ENCODE measurements at places on chromosomes 2 and 18.
A peak's percentile ranks its signal among the peaks of the same experiment; 100 is the strongest.

GRCh38 chr2:100821255-100821910 is 1.4 kb downstream of the NPAS2 start:
- DNase-seq: no peak

- peak; percentile 77 for DNase-seq
These were observed 233.7 kb downstream of the METTL4 start for GRCh38 chr18:2337552-2338141.

DNA sequence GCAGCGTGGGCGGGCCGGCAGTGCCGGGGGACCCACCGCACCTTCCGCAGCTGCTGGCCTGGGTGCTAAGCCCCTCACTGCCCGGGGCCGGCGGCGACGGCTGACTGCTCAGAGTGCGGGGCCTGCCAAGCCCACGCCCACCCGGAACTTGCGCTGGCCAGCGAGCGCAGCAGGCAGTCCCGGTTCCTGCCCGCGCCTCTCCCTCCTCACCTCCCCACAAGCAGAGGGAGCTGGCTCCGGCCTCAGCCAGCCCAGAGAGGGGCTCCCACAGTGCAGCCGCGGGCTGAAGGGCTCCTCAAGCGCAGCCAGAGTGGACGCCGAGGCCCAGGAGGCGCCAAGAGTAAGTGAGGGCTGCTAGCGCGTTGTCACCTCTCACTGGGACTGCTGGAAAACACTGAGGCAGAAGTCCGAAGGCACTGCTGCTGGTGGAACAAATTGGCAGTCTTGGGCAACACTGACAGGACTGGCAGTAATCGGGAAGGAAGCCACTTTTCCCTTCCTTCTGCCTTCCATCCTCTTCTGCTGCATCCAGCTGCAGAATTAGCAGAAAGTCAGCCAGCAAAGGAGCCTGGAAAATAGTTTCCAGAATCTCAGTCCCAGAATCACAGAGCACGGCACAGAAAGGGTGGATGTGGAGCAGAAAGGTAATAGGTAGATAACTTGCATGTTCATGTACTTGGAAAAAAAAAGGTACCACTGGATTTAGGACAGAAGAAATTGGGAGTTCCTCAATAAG is 179.4 kb upstream of the FN1 start:
- DNase-seq: no peak

- no peak for DNase-seq
These were observed 182.5 kb downstream of the TCF4 start for GRCh38 chr18:55405475-55405874.

GRCh38 chr2:234558642-234559041 is 61.8 kb upstream of the ARL4C start:
- no peak for DNase-seq

DNA sequence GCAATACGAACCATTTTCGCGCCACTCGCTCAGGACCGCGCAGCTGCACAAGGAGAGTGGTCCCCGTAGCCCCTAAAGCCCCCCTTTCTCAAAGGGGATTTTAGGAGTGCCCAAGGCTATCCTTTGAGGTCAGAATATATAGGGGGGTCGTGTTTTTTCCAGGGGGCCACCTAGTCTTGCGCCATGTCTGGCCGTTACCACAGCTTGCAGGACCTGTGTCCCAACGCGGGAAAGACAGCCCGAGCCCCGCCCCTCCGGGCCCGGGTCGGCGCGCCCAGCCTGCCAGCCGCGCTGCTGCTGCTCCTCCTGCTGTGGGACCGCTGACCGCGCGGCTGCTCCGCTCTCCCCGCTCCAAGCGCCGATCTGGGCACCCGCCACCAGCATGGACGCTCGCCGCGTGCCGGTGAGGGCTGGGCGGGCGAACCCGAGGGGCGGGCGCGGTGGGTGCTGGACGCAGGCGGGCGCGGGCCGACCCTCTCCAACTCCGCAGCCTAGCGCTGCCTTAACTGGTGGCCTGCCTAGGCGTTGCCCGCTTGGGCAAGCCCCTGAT is at the start of gene CDCA7:
Gene CDCA7, plus strand, starts transcription at position 291 of the 550 bp plus-strand sequence. Its CDS starts 92 bp downstream, at position 383.
- peak; percentile 91 for DNase-seq

DNA sequence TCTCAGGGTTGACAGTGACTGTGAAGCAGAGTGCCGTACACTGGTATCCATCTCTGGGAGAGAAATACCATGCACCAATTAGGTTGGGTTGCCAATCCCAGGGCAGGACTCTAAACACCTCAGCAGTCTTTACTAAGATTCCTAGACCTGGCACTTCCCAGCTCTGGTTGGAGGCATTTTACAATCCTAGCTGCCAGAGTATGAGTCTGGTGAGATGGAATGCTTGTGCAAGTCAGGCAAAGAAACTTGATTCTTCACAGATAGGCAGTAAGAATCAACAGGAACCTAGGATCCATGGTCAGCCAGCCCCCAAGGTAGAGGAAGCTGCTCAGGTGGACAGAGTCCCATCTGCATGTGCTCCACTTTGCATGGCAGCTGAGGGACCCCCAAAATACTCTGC is 6.0 kb upstream of the UGT1A5 start:
- no peak for DNase-seq

GRCh38 chr2:112918256-112918655 is 7.3 kb downstream of the IL37 start:
- no peak for DNase-seq

DNA sequence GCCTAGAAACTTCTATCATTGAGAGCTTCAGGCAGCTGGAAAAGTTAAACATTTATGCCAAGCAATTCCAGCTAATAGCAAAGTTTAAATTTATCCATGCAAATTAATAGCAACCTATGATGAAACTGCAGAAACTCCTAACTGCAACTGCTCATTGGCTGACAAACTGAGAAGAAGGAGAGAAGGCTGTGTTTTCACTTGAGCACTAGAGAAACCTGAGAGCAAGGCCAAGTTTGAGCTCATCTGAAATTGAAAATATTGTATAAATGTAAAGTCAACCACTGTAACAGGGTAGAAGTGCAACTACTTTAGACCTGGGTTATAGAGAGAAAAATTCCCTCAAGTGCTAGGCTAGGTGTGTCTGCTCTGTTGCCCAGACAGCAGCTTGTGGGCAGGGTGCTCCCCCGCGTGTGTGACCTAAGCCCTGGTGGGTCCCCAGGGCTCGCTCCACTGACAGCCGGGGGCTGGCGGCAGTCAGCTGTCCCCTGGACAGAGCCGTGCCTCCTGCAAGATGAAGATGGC is 50.2 kb downstream of the CABYR start:
- no peak for DNase-seq

DNA sequence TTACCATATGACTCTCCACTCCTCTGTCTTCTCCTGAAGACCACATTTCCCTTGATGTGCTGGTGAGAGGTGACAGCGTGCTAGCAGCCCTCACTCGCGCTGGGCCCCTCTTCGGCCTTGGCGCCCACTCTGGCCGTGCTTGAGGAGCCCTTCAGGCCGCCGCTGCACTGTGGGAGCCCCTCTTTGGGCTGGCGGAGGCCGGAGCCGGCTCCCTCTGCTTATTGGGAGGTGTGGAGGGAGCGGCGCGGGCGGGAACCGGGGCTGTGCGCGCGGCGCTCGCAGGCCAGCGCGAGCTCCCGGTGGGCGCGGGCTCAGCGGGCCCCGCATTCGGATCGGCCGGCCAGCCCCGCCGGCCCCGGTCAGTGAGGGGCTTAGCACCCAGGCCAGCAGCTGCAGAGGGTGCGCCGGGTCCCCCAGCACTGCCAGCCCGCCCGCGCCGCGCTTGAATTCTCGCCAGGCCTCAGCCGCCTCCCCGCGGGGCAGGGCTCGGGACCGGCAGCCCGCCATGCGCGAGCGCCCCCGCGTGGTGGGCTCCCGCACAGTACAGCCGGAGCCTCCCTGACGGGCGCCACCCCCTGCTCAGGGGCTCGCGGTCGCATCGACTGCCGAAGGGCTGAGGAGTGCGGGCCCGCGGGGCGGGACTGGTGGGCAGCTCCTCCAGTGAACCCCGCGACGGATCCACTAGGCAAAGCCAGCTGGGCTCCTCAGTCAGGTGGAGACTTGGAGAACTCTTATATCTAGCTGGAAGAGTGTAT is 246.6 kb upstream of the REG3G start:
- DNase-seq: no peak

DNA sequence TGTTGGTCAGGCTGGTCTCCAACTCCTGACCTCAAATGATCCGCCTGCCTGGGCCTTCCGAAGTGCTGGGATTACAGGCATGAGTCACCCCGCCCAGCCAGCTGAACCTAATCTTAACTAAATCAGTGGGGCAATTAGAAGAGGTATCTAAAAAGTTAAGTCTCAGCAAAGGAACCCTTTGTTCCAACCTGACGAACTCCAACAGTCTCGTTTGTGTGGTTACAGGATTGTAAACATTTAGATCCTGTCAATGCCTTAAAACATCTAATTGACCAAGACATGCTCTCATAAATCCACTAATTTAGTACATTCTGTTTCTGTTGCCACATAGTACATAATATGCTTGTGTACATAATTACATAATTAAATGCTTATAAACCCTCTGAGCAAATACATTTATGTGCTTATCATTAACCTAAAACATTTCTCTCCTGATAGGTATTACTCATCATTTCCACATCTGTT is 31.1 kb upstream of the STK39 start:
- DNase-seq: no peak

DNA sequence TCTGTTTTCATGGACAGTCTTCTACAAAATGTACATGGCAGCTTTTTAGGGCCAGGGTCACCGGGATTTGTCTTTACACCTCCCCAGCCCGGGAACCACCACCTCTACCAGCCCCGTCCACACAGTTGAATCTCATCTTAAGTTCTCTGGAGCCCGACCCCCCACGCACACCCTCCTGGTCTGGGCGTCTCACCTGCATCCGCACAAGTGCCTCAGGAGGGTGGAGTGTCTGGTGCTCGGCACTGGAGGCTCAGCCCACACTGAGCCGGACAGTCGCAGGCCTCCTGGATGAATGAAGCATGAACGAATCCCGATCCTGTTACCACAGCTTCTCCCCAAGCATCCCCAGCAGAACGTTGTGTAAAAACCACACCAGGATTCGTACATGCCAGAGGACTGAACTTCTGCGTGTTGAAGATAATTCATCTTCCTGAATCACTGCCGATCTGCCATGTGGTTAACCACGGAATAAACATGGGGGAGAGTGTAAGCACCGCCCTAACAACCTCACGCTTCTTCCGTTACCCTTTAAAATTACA is 162.0 kb downstream of the RTP5 start:
- DNase-seq: peak; percentile 63

DNA sequence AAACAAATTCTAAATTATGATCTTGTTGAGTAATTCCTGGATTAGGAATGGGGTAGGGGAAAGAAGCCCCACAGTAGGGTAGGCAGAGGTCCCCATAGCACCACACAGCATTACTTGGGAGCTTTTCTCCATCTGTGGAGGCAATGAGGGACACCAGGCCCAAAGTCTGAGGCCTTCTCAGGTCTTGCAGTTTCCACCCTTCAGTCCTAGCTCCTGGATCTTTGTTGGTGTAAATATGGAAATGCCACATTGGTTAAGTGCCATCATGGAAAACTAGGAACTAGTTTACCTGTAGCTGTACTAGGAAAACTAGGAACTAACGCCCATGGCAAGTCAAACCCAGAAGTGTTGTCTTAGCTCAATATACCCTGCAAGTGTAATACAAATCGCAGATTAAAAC is 113.3 kb upstream of the DAPL1 start:
- no peak for DNase-seq

- peak; percentile 39 for DNase-seq
These were observed 273.5 kb downstream of the CALCRL start for GRCh38 chr2:187174582-187174981.

DNA sequence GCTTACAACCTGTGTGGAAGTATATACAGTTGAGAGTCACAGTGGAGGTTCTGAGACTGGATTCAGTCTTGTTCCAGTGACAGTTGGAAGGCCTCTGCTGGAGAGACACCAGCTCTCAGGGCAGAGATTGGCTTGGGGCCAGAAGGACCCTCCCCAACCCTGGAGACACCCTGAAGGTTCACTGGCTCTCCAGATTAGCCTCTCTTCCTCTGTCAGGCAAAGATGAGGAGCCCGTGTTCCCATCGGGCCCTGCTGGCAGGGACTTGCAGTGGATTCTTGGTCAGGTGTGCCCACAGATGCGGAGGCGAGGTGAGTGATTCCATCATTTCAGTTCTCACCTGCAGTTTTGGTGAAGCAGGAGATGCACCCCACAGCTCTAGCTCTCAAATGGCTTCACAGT is 78.6 kb downstream of the FAM210A start:
- DNase-seq: no peak

- peak; percentile 67 for DNase-seq
These were observed 83.9 kb downstream of the AAK1 start for GRCh38 chr2:69559442-69560146.

DNA sequence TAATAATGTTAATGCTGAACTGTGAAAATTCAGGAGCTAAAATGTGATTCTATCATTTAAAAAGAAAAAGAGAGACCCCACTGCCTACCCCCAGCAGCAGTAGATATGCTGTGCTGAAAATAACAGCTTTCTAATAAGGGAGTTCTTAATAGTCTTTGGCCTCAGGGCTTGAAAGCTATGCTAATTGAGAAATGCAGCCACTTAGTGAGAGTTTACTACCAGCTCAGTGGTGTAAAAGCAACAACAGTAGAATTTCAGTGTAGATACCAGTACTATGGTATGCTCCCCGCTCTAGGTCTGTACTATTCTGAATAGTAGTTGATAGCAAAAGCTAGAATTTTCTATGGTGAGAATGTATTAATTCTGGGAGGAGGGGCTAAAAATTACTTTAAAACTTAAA is 303.1 kb upstream of the VWC2L start:
- DNase-seq: no peak

- peak; percentile 83 for DNase-seq
These were observed 1.7 kb upstream of the PRKD3 start for GRCh38 chr2:37326285-37326684.

DNA sequence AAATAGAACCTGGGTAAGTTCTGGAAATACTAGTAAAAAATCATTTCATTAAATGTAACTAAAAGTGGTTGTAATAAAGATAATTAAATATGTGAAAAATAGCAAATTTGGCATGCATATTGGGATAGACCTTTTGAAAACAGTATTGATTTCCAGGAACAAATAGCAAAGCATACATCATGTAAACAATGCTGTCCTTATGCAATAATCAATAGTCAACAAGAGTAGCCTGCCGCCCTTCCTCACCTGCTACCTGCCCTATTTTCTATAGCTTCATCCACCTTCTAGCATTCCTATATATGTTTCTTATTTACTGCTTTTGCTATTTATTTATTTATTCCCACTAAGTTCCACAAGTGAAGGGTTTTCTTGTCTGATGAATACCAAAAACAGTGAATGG is 35.1 kb upstream of the KYNU start:
- no peak for DNase-seq

- DNase-seq: peak; percentile 81
These were observed 32.1 kb downstream of the FBXO48 start for GRCh38 chr2:68434981-68435380.

DNA sequence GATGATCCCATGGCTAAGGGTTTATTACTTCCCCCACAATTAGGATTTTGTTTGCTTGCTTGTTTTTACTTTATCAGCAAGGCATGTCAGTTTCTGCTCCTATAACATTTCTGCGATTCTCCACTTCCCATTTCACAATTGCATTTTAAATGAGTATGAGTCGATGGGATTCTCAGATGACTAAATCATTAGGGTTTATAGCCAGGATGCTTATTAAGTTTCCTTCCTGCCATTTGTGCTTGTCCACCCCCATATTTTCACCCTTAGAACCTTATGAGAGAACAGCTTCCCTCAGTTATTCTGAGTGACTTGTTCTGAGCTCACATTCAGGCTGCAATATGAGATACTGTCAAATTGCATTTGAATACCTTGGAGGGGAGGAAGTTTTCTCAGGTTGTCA is 37.9 kb upstream of the C1GALT1C1L start:
- DNase-seq: peak; percentile 18

GRCh38 chr2:101559551-101559950 is 84.6 kb upstream of the RFX8 start:
- no peak for DNase-seq
